ENCODE measurements at places on chromosomes 2 and 18.
A peak's percentile ranks its signal among the peaks of the same experiment; 100 is the strongest.

GRCh38 chr2:45919160-45919650 is 267.7 kb downstream of the PRKCE start:
- no peaks in the 10 kb centered on the region for H3K4me1 ChIP-seq
- H3K36me3 ChIP-seq = no peaks in the 10 kb centered on the region
- H3K27ac ChIP-seq = no peak overlapping the region
- H3K4me3 ChIP-seq = no peak overlapping the region

- DNase-seq = no peak
- H3K27ac ChIP-seq = no peak overlapping the region
- peaks cover 2% of the 10 kb centered on the region for H3K4me1 ChIP-seq
Measured at GRCh38 chr18:21300908-21301200, 58.8 kb downstream of the GREB1L start.

- no peaks in the 10 kb centered on the region for H3K36me3 ChIP-seq
- no peaks in the 10 kb centered on the region for H3K27me3 ChIP-seq
- H3K4me1 ChIP-seq = peaks cover 12% of the 10 kb centered on the region
- H3K4me3 ChIP-seq = no peak overlapping the region
- DNase-seq = no peak
- H3K27ac ChIP-seq = peak overlapping the region; percentile 57
Measured at GRCh38 chr2:188322569-188323551, 31.2 kb downstream of the GULP1 start.

DNA sequence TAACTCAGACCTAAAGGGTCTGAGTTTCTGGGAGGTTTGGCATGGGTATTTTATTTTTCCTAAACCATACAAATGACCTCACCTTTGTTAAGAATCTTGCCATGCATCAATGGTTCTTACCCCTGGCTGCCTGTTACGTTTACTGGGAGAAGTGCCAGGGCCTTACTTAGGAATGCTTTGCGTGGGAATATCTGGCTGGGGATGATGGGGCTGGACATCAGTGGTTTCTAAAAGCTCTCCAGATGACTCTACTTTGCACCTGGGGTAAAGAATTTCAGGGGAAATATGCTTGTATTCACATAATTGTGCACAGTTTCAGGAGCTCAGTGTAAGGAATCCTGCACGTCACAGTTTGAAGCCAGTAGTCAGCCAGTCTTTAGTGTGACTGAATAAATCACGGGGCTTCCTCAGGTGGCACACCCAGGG is 18.2 kb upstream of the DAW1 start:
- peaks cover 2% of the 10 kb centered on the region for H3K4me1 ChIP-seq
- H3K4me3 ChIP-seq = no peak overlapping the region
- no peak overlapping the region for H3K27ac ChIP-seq
- no peak for DNase-seq
- no peaks in the 10 kb centered on the region for H3K36me3 ChIP-seq
- H3K27me3 ChIP-seq = no peaks in the 10 kb centered on the region

DNA sequence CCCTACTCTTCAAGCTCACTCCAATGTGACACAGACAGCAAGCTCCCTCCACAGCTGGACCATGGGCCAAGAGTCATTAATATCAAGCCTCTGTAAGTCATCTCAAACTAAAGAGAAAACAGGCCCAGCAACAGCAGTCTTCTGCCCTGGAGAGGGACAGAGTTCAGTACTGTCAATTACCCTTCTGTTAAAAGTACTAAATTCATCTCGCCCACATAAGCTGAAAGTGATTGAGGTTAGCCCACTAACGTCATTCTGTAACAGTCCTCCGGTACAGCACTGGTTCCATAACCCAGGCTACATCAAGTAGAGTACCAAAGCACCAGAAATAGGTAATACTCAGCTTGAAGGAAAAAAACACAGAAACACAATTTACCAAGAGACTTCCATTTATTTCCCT is 25.9 kb downstream of the THADA start:
- H3K36me3 ChIP-seq = peaks cover 7% of the 10 kb centered on the region
- H3K27me3 ChIP-seq = no peaks in the 10 kb centered on the region
- no peaks in the 10 kb centered on the region for H3K4me1 ChIP-seq
- H3K4me3 ChIP-seq = no peak overlapping the region

Measured in aorta (tissue), 5 donors.